ENCODE measurements at places on chromosomes 1 and 21.

- DNase-seq: no peak
Measured at GRCh38 chr1:109807822-109808680, 44.3 kb upstream of the EPS8L3 start.

DNA sequence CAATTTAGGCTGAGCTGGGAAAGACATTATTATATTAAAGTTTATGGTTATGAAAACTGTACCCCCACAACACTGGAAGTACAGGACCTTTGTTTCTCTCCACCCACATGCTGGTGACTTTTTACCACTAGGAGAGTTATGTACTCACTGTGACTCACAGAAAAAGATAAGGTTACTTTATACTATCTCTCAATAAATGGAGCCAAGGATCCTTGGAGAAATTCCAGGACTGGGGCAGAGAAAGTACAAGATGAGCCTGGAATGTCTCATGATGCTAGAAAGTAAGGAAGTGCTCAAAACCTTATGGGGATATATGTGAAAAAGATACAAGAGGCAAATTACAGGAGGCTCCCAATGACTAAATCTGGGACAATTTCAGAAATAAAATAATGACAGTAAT, 63.9 kb upstream of the C1orf105 start:
- DNase-seq: no peak

DNA sequence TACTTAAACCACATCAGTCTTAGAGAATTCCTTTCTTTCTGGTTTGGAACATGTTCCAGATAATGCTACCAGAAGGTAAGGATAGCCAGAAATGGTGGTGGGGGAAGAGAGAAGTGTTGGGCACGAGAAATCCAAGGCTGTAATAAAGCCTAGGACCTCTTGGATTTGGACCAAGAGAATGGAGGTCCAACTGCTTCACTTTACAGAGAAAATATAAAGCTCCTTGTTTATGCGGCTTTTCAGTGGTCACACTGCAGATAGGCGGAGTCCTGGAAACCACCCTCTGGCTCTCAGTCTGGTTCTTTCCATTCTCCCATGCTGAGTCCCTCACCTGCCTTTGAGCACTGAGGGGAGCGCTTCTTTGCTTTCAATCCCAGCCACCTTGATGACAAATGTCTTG, 87.8 kb downstream of the ADCY10 start:
- no peak for DNase-seq

GRCh38 chr1:155941845-155942531, 550 bp downstream of the RXFP4 start:
- DNase-seq: peak; percentile 17

GRCh38 chr1:192998536-192998935, 60.6 kb downstream of the UCHL5 start:
- DNase-seq: no peak

GRCh38 chr1:232875536-232875935, 70.3 kb downstream of the MAP10 start:
- no peak for DNase-seq

GRCh38 chr1:7562729-7563605, 208.1 kb upstream of the VAMP3 start:
- no peak for DNase-seq

DNA sequence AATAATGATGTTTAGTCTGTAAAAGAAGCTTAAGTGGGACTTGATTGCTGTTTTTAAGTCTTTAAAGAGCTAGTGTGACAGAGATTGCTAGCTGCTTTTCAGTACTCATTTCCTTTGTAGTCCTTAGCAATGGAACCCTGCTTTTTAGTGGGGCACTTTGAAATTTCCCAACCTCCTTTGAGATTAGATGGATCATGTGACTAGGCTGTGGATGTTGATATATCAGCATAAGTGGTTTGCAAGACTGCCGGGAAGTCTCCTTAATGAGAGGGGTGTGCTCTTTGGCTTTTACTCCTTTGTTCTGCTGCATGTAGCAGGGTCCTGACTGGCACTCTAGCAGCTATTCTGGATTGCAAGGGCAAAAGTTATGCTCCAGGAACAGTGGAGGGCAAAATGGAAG, 11.2 kb upstream of the RCOR3 start:
- DNase-seq: no peak

DNA sequence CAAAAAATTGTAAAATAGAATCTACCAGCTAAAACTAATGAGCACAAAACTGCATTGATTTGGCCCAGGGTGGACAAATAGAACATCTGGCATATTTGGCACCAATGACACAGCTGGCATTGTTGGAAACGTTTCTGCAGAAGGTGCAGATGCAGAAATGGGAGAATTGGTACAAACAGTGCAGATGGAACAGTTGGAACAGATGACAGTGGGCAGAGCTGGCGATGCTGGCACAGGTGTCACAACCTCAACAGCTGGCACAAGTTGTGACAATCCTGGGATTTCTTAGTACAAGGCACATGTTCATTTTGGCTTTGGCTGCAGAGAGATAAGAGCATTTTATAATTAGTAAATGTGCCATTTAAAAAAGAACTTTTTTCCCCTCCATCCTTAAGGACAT, 91.1 kb upstream of the ZBTB18 start:
- DNase-seq: no peak

- DNase-seq: peak; percentile 57
Measured at GRCh38 chr1:42941640-42942330, 16.9 kb downstream of the SLC2A1 start.

GRCh38 chr1:112712191-112712590, 2.9 kb downstream of the PPM1J start:
- no peak for DNase-seq

GRCh38 chr1:186772228-186772627, 56.5 kb upstream of the PLA2G4A start:
- DNase-seq: no peak

- no peak for DNase-seq
Measured at GRCh38 chr21:44290327-44291077, 4.8 kb downstream of the AIRE start.

DNA sequence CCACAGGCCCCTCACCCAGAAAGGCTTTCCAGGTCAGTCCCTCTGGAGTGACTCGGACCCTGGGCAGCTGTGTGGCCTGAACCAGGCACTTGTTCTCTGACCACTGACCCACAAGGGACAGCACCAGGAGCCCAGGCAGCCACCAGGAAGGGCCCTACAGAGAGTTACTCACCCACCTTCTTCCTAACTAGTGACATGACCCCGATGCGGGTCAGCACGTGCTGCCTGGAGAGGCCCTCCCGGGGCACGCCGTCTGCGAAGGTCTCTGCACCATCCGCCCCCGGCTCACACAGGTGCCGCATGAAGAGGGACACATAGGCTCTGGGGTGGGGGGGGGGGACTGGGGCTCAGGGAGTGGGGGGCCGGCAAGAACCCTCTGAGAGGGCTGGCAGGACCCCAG, 55.8 kb downstream of the CHD5 start:
- no peak for DNase-seq

- DNase-seq: no peak
Measured at GRCh38 chr21:36430841-36431240, 45.6 kb downstream of the CHAF1B start.

DNA sequence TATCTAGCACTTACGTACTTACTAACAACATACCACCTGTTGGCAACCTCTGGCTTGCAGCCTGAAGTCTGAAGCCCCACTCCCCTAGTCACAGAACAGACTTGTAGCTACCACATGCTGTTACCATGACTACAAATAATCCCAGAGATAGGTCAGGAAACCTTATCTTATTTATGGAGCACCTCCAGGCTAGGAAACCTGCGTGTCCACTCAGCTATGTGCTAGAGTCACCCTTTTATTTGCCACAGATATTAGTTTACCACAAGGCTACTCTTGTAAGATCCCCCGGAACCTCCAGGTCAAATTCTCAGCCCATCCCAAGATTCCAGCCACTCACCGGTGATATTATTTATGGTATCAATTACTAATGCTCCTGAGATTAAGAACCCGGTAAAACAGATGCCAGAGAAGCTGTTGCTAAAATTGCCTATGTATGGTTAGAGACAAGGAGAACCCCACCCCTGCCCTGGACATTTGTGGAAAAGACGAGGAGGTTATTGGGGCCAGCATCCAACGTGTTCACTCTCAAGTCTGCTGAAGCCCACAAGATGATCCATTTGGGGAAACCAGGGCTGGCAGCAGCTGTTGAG, 116.5 kb downstream of the TBX15 start:
- DNase-seq: no peak

DNA sequence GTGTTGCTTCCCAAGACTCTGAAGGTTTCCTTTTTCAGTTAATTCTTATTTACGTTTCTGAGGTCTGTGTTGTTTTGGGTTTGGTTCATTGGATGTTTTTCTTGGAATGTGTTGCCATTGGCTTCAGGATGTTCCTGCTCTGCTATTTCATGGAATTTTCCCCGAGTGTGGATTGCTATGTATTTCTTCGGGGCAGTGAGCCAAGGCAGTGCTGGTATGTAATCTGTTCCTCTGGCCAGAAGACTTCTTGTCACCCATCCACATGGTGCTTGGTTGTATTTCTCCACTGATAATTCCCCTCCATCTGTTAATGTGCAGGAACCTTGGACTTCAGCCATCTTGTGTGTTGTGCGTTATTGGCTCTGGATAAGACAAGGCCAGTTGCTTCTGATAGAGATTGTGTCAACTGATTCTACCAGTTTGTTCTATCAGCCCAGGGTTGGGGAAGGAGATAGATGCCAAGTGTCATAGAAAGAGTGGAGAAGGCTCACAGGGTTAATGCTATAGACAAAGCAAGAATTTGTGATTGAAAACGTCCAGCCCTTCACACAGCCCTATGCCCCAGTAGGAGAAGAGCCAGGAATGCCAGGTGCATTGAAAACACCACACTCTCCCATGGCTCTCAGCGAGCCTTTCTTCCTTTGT, 505.2 kb downstream of the PLPP3 start:
- DNase-seq: no peak

DNA sequence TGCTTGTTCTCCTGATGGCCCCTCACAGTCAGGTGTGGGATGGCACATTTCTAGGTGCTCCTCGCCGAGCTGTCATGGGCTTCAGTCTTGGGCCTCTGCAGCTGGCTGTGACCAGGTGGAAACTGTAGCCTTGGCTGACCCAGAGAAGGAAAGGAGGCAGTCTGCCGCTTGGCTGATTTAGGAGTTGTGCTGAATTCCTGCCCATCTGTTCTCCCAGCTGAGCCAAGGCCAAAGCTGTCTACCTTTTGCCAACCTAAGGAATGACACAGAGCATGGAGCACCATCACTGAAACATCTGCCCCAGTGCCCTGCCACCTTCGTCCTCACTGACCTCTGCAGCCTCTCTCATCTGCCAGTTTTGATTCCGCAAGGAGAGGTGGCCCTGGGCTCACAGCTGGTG, 27.9 kb downstream of the UTP25 start:
- DNase-seq: no peak
